ENCODE measurements at places on chromosomes 5 and 9.

- DNase-seq, result no peak
These were observed 792.1 kb downstream of the DTWD2 start for GRCh38 chr5:118196229-118196628.

GRCh38 chr5:169567079-169567478 lies 16.5 kb upstream of the SPDL1 start:
- DNase-seq, result no peak

DNA sequence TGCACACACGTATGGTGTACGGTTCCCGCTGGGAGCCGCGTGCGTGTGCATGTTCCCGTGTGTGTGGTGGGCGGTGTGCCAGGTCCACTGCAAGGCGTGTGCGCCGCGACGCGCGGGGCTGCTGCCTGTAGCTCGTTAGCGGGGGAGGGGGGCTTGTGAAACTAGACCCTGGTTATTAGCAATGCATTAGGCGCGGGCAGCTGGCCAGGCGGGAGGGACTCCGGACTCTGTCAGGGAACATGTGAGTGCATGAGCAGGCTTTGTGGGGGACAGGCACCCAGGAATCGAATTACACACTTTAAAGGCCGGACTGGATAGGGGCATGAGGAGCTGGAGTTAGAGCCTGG lies 32.2 kb upstream of the ENHO start:
- no peak for DNase-seq

DNA sequence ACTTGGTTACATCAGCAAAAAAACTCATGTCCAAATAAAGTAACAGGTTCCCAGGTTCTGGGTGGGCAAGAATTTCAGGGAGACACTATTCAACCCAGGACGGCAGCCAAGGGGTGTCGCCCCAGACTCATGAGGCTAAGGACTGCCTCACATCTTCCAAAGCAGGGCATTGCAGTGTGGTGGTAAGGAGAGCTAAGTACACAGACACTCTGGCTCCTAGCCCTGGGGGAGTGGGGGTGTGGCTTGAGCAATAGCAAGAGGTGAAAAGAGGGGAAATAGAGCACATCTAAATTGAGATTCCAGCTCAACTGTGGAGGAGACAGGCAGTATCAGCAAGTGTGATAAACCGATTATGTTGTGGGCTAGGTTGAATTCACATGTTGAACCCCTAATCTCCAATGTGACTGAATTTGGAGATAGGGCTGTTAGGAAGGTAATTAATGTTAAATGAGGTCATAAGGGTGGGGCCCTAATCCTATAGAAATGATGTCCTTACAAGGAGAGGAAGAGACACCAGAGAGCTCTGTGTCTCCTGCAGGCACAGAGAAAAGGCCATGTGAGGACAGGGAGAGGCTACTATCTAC lies 49.9 kb upstream of the MARCHF11 start:
- no peak for DNase-seq

DNA sequence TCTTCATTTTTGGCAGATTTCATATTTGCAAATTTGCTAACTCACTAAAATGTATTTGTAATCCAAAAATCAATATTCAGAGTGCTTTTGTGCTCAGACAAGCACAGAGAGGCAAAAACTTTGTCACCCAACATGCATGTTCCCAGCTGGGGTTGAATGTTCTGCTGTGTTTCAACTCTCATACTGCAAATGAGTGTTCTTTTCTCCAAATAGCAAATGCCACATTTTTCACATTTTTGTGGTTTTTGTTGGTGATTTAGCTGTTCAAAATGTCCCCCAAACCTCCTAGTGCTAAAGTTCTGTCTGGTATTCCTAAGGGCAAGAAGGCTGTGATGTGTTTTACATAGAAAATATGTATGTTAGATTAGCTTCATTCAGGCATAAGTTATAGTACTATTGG lies 87.3 kb upstream of the PCSK5 start:
- DNase-seq, result no peak

GRCh38 chr5:141919218-141920119 lies 4.2 kb upstream of the DELE1 start:
- DNase-seq, result no peak

DNA sequence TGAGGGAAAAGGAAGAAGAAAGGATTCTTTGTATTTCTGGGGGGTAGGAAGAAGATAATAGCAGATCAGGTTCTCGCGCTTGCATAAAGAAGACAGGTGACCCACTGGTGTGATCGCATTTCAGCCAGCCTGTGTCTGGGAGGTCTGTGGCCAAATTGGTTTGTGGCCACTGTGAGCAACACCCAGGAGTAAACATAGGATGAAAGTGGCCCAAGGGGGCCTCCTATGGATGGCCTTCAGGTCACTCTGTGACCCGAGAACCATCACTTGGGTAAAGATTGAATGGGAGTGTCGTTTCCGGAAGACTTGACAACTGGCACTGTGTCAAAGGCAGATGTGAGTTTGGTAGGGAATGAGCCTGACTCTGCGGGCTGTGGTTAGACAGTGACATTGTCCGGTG lies 34.2 kb downstream of the RAI14 start:
- DNase-seq, result no peak

- no peak for DNase-seq
These were observed 18.4 kb downstream of the TRIM36 start for GRCh38 chr5:115151208-115151805.

GRCh38 chr9:32954642-32955041 lies 46.8 kb downstream of the APTX start:
- no peak for DNase-seq

GRCh38 chr5:68533051-68533450 lies 317.5 kb downstream of the PIK3R1 start:
- DNase-seq, result no peak

GRCh38 chr5:143898916-143899591 lies 87.1 kb downstream of the HMHB1 start:
- no peak for DNase-seq

All from activated naive CD4-positive, alpha-beta T cell (primary cell).